Endothelial cell of umbilical vein (primary cell): ENCODE measurements at places on chromosomes 3 and 15.

GRCh38 chr3:17359911-17360310 lies 382.5 kb downstream of the TBC1D5 start:
- H3K27ac ChIP-seq = no peak overlapping the region
- no peaks in the 10 kb centered on the region for H3K27me3 ChIP-seq
- H3K36me3 ChIP-seq = no peaks in the 10 kb centered on the region
- H3K4me3 ChIP-seq = no peak overlapping the region

- H3K27me3 ChIP-seq = no peaks in the 10 kb centered on the region
- H3K4me3 ChIP-seq = no peak overlapping the region
- no peaks in the 10 kb centered on the region for H3K36me3 ChIP-seq
- no peak overlapping the region for H3K27ac ChIP-seq
- H3K4me1 ChIP-seq = no peaks in the 10 kb centered on the region
Measured at GRCh38 chr15:88810446-88810845, 7.2 kb downstream of the ACAN start.

DNA sequence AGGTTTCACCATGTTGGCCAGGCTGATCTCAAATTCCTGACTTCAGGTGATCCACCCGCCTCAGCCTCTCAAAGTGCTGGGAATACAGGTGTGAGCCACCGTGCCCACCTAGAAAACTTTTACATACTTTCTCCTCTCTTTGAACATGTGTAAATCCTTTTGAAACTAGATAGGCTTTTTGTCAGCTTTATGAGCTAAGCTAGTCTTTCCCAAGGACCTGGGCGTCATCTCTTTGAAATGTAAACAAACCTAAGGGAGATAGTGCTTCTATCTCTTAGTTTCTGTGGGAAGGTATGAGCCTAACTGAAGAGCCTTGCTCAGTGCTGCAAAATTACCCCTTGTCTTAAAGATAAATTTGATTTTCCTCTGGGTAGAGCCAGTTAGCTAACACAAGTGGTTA lies 4.8 kb downstream of the CX3CR1 start:
- peaks cover 10% of the 10 kb centered on the region for H3K27me3 ChIP-seq
- H3K36me3 ChIP-seq = no peaks in the 10 kb centered on the region
- H3K27ac ChIP-seq = no peak overlapping the region
- no peak overlapping the region for H3K4me3 ChIP-seq

DNA sequence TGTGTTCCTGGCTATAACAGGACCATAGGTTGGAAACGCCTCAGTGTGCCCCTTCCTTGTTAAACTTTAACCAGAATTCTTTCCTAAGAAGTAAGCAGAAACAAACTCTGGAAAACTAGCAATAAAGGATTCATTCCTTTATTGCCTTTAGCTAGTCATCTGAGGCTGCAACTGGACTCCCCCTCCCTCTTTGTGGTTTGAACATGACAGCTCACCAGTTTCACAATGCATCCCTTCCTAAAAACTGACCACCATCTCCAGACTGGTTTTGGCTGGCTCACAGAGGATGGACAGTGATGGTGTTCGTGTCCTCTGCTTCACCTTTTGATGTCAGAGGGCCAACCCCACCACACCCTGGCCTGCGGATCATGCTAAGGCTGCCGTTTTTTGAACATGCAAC lies 27.9 kb upstream of the TGFBR2 start:
- H3K36me3 ChIP-seq = no peaks in the 10 kb centered on the region
- no peaks in the 10 kb centered on the region for H3K27me3 ChIP-seq
- H3K4me3 ChIP-seq = no peak overlapping the region
- H3K27ac ChIP-seq = no peak overlapping the region

- no peak overlapping the region for H3K4me3 ChIP-seq
- H3K27ac ChIP-seq = no peak overlapping the region
- no peaks in the 10 kb centered on the region for H3K36me3 ChIP-seq
- no peak for DNase-seq
- H3K4me1 ChIP-seq = no peaks in the 10 kb centered on the region
Measured at GRCh38 chr3:138960417-138960852, 13.4 kb downstream of the FOXL2NB start.

DNA sequence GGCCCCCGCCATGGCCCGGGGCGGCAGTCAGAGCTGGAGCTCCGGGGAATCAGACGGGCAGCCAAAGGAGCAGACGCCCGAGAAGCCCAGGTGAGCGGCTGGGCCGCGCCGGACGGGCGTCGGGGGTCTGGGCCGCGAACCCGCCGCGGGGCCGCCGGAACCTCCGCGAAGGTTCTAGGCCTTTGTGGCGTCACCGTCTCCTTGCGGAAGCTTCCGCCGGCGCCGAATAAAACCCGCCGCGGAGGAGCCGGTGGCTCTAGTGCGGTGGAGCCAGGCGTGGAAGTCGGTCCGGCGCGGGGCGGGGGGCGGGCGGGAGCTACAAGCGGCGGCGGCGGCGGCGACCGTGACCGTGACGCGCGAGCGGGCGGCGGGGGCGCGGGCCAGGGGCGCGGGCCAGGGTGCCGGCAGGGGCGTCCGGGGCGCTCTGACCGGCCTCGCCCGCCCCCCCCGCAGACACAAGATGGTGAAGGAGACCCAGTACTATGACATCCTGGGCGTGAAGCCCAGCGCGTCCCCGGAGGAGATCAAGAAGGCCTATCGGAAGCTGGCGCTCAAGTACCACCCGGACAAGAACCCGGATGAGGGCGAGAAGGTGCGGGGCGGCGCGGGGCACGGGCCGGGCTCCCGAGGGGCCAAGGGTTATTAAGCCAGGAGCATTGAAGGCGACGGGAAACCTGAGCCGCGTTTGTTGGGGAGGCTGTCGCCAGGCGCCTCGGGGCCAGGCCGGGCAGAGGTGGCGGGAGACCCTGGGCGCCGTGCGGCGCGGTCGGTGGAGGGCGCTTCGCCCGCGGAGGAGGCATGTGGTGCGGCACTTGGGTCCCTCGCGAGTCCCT lies at the start of gene DNAJA4:
Gene DNAJA4, plus strand, starts transcription at position 259 of the 833 bp plus-strand sequence. Its CDS starts 202 bp downstream, at position 461.
- H3K4me3 ChIP-seq = peak within 1 kb of the TSS; percentile 64
- H3K36me3 ChIP-seq = no peaks in the 10 kb centered on the region
- H3K27ac ChIP-seq = peak within 1 kb of the TSS; percentile 41
- H3K27me3 ChIP-seq = no peaks in the 10 kb centered on the region
- peak; percentile 42 for DNase-seq

DNA sequence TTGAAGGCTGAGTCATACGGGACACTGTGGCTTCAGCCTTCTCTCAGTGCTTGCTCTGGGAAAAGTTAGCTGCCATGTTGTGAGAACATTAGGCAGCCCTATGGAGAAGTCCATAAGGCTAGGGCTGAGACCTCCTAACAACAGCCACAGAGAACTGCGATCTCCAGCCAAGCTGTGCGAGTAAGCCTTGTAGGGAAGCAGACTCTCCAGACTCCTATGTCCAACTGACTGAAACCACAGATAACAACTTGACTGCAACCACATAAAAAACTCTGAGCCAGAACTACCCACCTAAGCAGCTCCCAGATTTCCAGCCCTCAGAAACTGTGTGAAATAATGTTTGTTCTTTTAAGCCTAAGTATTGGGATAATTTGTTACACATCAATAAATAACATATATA lies 40.7 kb downstream of the DENND6A start:
- no peaks in the 10 kb centered on the region for H3K27me3 ChIP-seq
- H3K4me1 ChIP-seq = no peaks in the 10 kb centered on the region
- no peak overlapping the region for H3K4me3 ChIP-seq
- H3K36me3 ChIP-seq = peaks cover 1% of the 10 kb centered on the region
